ENCODE measurements at places on chromosomes 3 and 15.

DNA sequence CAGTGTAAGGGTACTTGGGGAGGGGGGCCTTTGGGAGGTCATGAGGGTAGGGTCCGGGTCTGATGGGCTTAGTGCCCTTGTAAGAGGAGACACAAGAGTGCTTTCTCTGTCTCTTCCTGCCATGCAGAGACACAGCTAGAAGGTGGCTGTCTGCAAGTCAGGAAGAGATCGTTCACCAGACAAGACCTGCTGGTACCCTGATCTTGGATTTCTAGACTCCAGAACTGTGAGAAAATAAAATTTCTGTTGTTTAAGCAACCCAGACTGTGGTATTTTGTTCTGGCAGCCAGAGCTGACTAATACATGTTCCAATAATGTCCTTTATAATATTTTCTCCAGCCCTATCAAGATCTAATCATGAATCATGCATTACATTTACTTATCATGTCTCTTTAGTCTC, 130.0 kb upstream of the VEPH1 start:
- no peak for DNase-seq

GRCh38 chr15:67093504-67093862, 28.1 kb downstream of the SMAD3 start:
- DNase-seq, result no peak

- no peak for DNase-seq
Measured at GRCh38 chr3:132987396-132987795, 50.8 kb upstream of the TMEM108 start.

DNA sequence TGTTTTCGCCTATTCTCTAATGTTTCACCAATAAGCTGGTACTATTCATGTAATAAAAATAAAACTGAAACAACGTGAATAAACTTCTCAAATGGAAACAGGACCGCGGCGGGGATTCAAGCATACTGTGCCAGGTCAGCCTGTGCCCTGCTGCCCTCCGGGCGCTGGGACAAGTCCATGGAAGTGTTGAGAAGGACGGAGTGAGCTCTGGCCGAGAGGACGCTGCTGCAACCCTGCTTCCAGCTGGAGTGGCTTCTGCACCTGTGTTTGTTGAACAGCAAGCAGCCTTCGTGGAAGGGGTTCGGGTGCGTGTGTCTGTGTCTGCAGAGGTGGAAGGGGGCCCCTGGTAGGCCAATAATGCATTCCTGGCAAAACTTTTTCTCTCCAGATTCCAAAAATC, 50.0 kb upstream of the PCSK6 start:
- no peak for DNase-seq

- peak; percentile 14 for DNase-seq
Measured at GRCh38 chr3:27467545-27467944, 16.6 kb downstream of the SLC4A7 start.

GRCh38 chr15:31316135-31316795, 10.4 kb upstream of the KLF13 start:
- no peak for DNase-seq

- DNase-seq, result no peak
Measured at GRCh38 chr15:33908406-33908805, 59.9 kb upstream of the CHRM5 start.

All from NCI-H1092 treated with DMSO at 0.1 percent for 48 hours (cell line).